EH (cell line): ENCODE measurements at places on chromosomes 5 and 9.
A peak's percentile ranks its signal among the peaks of the same experiment; 100 is the strongest.

DNA sequence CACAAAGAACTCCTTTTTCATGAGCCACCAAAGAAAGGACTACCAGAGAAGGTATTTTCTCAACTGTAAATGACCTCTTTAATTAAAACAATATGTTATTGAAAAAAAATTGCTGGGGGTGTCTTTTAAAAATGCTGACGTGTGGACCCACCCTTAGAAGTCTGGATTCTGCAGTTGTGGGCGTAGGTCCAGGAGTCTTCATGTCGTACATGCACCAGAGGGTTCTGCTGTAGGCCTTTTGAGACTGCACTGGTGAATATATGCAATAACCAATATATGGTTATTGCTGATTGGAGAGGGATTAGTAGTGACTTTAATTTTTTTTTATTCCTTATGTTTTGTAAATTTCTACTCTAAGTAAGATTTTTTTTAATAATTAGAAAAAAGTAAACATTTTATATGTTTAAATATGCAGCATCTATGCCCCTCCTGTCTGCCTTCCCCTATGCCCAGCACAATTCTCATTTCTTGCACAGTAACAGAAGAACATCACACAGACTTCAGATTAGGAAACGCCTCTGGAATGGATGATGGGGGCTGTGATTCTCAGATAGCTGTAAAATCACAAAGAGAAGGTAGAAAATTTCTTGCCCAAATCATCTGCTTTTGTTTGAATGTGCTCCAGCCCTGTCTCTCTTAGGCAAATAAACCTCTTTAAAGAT lies 102.0 kb downstream of the PTTG1 start:
- DNase-seq = no peak

GRCh38 chr5:125372694-125373631 lies 626.5 kb upstream of the ZNF608 start:
- peak; percentile 43 for DNase-seq

GRCh38 chr9:119333507-119334229 lies 35.6 kb downstream of the BRINP1 start:
- DNase-seq = no peak

DNA sequence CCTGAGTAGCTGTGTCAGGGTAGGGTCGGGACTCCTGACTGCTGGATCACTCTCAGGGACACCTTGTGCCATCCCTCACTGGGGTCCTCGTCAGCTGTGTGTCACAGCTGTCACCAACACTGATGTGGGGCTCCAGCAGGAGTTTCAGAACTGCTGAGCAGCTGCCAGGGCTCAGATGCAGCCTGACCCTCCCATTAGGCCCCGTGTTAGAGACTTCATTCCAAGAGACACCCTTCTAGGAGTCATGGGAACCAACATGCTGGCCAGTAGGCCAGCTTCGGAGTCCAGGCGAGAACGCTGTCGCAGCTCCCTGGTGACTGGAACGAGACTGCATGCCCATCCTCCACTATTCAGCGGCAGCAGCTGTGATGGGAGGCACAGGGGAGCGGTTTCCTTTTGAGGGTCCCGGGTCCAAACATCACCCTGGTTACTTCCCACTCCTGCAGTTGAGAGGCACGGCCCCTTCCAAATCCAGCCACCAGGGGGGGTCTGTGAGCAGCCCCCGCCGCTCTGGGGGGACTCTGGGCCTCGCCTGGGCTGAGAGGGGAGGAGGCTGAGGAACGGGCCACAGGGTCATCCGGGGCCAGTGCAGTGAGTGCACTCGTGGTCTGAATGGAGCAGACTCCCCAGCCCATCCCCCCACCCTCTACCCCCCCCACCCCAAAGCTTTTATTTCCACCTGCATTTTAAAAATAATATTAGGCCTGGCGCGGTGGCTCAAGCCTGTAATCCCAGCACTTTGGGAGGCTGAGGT lies 12.6 kb upstream of the TCF7 start:
- peak; percentile 48 for DNase-seq

DNA sequence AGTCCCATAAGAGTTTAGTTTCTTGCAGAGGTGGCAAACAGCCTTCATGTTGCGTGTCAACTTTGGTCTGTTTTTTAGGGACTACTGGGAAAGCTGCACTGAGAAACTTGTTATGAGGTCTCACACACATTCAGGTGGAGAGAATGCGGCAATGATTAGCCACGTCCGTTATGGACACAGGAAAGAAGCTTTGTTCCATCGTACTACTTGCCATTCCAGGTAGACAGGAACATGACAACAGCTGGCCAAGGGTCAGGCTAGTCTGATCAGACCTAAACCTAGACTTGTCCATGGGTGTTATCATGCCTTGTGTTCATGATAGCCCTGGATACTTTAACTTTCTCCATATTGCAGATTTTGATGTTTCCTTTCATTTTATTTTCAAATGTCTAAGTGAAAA lies 113.2 kb downstream of the ZNF608 start:
- no peak for DNase-seq

DNA sequence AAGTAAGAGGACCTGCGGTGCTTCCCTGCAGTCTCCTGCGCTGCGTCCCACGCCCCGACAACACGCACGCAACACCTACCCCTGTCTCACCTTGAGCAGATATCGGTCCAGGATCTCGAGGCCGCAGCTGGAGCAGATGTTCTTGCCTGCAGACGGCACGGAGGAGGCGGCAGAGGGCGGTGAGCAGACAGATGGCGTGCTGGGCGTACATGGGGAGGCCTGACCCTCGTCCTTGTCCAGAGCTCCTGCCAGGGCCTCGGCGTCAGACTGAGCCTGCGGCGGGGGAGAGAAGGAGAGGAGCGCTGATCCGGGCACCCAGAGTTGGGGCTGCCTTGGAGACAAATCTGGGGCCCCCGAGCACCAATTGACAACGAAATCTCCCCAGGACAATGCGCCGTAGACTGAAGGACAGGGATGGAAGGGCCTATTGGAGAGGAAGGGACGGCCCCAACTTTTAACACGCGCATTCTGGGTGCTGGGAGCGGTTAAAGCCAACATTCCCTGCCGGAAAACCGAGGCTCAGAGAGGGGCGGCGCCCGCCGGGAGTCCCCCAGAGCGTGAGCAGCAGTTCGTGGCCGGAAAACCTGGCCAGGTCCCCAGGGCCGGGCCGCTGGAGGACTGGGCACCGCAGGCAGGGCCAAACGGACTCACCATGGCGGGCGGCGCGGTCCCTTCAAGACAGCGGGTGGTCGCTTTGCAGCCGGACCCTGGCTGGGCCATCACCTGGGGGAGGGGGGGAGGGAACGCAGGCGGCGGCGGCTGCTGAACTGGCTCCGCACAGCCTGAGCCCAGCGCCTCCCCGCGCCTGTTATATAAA lies 1.8 kb downstream of the LHX6 start:
- DNase-seq = no peak

GRCh38 chr9:15738011-15738410 lies 185.2 kb downstream of the CCDC171 start:
- DNase-seq = peak; percentile 49

DNA sequence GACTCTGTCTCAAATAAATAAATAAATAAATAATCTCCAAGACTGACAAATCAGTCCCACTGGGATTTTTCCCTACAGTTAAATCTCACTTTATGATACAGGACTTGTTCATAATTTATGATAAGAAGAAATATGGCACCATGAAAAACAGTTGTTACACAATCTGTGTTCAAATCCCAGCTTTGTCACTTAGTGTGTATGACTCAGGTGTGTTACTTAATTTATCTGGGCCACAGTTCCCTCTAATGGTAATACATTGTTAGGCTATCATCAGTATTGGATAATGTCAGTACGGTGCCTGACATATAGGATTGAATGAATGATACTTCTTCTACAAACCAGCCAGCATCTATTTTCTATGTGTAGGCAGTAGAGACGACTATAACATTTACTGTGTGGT lies 23.1 kb downstream of the SLC36A3 start:
- DNase-seq = no peak

GRCh38 chr9:77710965-77711648 lies 63.0 kb upstream of the GNA14 start:
- DNase-seq = peak; percentile 41

DNA sequence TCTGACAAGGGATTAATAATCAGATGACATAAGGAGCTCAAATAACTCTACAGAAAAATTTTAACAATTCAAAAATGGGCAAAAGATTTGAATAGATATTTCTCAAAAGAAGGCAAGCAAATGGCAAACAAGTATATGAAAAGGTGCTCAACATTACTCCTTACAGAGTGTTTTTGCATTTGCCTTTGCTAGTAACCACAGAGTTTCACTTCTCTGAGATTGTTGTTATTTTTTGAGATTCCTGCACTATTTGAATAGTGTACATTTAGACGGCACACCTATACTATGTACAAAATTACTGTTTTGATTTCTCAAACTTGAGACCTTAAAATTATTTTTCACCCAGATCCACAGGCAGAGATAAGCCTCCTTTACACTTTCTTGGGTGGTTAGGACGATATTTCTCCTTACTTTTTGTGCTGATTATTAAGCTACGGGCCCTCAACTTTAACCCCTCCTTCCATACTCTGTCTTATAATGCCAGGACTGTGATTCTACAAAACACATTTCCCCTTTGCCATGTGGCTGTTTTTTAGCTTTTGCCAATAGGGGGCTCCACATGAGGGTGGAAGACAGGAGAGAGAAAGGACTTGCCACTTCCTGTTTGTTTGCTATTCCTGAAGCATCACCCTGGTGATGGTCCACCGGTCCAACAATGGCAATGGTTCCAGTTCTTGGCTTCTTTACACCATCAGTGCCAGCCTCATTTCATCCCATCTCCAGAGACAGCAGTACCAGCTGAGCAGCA lies 65.0 kb upstream of the DAP start:
- no peak for DNase-seq

DNA sequence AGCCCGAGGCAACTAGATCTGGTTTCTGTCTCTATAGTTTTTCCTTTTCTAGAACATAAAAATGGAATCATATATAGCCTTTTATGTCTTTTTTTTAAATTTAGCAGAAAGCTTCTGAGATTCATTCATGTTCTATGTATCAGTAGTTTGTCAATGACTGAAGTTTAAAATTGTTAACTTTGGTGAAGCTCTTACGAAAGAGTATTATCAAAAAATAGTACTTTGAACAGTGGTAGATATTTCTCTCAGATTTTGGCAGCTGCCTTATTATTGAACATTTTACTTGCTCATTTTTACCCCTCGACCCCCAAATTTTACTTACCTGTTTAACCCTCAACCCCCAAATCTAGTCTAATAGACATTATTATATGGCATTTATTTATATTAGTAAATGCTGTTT lies 10.2 kb downstream of the NIPBL start:
- no peak for DNase-seq

DNA sequence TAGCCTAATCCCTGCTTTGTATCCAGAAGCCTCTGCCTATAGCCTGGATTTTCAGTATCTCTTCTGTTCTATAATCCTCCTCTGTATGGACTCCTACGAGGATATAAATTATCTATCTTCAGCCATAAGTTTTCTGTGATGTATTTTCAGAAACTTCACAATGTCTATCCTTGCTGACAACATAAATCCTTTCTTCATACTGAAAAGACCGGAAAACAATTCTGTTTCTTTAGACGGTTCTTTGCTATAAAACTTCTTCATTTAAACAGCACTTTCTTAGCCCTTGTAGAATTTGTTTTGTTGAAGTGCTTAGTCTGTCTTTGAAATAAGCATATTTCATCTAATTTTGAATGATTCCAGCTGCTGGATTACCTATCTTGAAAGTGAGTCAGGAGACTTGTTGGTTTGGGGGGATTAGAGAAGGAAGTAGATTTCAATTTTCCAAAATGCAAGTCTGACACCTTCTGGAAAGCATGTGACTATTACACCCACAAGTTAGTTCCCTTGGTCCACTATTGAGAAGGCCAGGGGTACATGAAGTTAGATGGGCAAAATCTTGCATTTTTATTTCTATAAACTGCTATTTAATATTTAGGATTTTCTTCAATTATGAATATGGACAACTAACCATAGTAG lies 96.3 kb upstream of the RANBP3L start:
- DNase-seq = peak; percentile 56

- DNase-seq = no peak
These were observed 19.5 kb downstream of the IL9 start for GRCh38 chr5:135876146-135876545.

- DNase-seq = no peak
These were observed 46.3 kb upstream of the TDRD7 start for GRCh38 chr9:97365634-97366033.

DNA sequence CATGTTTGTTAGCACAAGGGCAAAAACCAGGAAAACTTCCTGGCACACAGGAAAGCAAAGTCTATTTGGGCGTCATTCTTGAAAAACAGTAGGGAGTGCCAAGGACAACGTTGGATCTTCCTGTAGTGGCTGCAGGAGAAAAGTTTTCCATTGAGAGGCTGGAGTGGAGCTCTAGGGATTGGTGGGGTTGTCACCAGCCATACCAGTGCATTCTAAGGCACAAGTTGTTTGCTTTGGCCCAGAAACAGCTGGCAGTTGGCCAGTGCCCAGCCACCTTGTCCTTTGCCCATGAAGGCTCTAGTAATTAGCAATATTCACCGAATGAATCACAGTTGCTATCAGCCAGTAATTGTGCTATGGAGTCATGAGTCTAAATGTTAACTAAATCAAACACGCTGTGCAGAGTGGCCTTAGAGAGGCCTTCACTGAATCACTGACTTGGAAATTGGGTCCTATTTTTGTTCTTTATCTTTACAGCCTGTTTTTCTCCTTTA lies 26.4 kb downstream of the TNFSF15 start:
- DNase-seq = peak; percentile 27

DNA sequence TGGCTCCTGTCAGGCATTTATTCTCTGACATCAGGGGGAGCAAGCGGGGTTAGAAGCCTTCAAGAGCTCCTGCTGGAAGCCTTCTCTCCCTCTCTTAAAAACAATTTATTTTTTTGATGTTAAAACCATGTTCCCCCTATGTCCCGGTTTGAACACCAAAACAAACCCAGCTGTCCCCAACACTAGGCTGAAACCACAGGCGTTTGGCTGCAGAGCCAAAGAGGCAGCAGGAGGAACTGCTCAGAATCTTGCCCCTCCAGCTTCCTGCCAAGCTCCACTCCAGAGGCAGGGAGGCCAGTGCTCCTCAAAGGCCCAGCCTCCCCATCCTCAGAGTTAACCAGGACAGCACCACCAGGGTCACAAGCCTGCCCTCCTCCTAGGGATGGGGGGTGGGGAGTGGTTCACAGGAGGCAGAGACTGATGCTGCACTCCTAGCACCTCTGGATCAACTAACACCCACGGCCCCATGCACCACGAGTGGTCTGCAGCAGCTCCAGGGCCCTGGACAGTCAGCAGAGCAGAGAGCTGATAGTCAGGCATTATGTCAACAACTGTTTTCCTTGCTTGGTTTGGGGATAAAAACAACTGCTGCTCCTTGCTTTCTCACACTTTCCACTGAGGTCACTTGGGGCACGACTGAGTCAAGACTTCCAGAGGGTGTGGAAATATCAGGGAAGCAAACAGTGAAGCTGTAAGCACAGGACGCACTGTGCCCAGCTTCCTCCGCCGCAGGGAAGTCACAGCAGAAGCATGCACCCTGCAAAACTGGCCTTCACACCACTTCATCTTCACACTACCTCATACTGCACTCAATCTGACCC lies 96.5 kb upstream of the ADRA1B start:
- DNase-seq = peak; percentile 40

- no peak for DNase-seq
These were observed 52.4 kb downstream of the ZNF354C start for GRCh38 chr5:179112469-179113142.
